ENCODE measurements at places on chromosomes 12 and 14.

GRCh38 chr12:47207340-47207717 lies 127.6 kb upstream of the AMIGO2 start:
- DNase-seq = no peak

DNA sequence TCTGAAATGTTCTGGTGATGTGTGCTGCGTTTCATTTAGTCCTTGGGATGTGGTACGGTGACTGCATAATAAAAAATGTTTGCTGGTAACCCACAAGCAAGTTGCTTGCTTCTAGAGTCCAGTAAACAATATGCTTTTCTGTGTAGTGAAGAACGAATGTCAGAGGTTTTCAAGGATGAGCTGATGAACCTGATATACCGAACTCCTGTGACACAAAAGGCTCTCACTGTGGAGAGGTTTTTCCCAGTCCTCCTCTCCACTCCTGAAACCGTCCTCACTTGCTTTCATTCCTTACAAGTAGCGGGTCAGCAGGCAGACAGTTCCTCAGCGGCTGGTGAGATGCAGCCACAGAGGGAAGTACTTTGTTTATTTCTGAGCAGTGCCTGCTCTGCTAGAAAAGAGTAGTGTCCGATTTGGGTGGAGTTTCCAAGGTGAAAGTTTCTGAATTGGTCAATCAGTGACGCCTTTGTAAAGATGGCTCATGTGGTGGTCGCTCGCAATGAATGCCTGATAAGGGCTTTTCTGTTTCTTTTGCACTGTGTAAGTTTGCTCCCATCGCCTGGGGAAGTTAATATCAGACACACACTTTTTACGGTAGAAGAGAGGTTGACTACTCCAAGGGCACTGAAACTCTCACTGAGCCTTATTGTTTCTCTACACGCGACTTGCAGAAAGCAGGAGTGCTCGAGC lies 3.0 kb downstream of the ETV6 start:
- no peak for DNase-seq

DNA sequence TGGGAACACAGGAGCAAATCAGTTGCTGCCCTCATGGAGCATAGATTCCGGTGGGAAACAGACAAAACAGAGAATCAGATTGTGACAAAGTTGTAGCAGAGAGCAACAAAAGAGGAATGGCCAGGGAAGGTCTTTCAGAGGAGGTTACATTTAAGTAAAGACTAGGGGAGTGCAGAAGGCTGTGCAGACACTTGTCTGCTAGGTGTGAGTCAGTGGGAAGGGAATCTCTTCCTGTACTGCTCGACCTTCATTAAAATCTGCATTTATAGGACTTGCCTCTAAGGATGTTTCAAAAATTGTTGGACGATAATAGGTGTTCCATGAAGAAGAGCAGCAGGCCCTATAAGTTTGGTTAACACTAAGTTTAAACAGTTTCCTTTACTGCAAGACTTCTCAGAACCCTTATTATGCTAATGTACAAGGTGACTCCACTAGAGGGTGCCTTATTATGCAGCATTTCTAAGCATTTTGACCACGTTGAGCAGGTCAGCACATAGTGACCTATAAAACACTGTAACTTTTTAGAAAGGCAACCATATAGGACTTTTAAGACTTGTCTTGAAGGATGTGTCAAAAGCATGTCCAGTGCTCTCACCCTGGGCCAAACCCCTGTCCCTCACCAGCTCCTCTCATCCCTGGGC lies 91.8 kb upstream of the RIC8B start:
- no peak for DNase-seq

GRCh38 chr12:53097564-53098353 lies at the start of gene IGFBP6:
Gene IGFBP6, plus strand, starts transcription at chr12:53097667. Its CDS starts 51 bp downstream, at chr12:53097718.
- DNase-seq = no peak

DNA sequence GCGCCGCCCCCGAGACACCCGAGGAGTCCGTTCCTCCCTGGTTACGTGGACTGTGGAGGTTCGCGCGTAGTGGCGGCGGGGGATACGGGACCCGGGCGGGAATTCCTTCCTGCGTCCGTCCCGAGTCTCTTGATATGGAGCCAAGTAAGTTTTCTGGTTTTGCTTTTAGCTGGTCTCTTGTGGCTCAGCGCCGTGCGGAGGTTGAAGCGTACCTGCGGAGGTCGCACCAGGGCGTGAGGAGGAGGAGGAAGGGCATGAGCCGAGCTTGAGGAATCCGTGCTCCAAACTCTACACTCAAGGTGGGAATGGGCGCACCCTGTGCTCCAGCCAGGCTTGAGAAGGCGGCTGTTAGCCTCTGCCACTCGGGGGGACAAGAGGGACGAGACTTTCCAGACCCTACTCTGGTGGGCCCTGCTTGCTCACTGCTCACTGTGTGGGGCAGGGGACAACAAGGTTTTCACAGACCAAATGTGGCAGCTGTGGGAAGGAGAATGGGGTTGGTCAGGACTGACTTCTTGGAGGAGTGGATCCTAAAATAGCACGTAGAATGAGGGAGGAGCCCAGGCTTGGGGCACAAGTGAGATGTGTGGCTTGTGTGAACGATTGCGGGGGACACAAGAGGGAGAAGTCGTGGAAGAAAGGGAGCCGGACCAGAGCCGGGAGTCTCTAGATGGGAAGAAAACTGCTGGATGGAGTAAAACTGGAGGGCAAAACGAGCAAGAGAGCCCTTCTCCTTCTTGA lies 577 bp downstream of the ATG101 start:
- no peak for DNase-seq

GRCh38 chr14:24266344-24267244 lies 3.6 kb upstream of the TGM1 start:
- no peak for DNase-seq

DNA sequence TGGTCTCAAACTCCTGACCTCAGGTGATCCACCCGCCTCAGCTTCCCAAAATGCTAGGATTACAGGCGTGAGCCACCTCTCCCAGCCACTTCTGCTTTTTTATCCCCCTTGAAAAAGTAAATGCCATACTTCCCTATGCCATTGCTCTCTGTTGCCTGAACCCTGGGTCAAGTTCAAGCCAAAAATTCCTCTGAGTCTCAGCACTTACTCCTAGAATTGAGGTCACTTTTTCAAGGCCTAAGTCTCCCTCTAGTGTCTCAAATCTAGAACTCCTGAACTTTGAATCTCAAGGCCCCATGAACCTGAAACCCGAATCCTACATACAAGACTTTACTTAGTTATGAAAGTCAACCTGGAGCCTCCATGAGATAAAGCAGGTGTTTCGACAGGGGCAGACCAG lies 1.4 kb upstream of the APOBEC1 start:
- DNase-seq = no peak

DNA sequence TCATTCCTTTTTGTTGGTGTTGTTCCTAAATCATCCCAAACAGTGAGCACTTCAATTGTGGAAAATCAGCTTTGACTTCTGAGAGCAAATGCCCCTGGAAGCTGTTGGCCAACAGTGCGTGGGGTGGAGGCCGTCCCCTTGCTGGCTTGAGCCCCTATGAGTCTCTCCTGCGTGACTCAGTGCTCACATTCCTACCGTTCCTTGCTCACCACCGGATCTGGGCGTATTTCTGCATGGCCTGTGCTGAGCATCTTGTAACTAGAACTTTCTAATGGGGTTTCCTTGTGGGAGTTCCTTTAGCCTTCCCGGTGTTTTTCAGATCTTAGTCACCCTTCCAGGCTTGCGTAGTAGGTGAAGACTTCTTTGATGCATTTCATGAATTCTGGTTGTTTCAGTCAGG lies 14.7 kb downstream of the SERPINA1 start:
- DNase-seq = no peak

- DNase-seq = no peak
Measured at GRCh38 chr12:16158050-16158449, 119.4 kb downstream of the SLC15A5 start.

GRCh38 chr12:131736446-131737149 lies 25.7 kb downstream of the SFSWAP start:
- DNase-seq = no peak

GRCh38 chr12:38919191-38919590 lies 13.8 kb upstream of the CPNE8 start:
- no peak for DNase-seq

GRCh38 chr14:72863216-72864006 lies 30.5 kb downstream of the DPF3 start:
- DNase-seq = no peak

- DNase-seq = no peak
Measured at GRCh38 chr14:49986343-49987014, 93.6 kb downstream of the ARF6 start.

- DNase-seq = no peak
Measured at GRCh38 chr12:1428671-1429070, 165.7 kb downstream of the FBXL14 start.

- DNase-seq = no peak
Measured at GRCh38 chr12:76244300-76244699, 103.9 kb downstream of the BBS10 start.

- no peak for DNase-seq
Measured at GRCh38 chr14:72523424-72524294, 370.2 kb downstream of the DPF3 start.

GRCh38 chr14:72060917-72061316 lies 128.7 kb downstream of the RGS6 start:
- DNase-seq = no peak

- no peak for DNase-seq
Measured at GRCh38 chr12:8123124-8123912, at the start of gene CLEC4A. Gene CLEC4A, plus strand, starts transcription at chr12:8123617. Its CDS starts 262 bp downstream, at chr12:8123879.

- DNase-seq = no peak
Measured at GRCh38 chr14:74567646-74568379, 44.2 kb downstream of the LTBP2 start.

DNA sequence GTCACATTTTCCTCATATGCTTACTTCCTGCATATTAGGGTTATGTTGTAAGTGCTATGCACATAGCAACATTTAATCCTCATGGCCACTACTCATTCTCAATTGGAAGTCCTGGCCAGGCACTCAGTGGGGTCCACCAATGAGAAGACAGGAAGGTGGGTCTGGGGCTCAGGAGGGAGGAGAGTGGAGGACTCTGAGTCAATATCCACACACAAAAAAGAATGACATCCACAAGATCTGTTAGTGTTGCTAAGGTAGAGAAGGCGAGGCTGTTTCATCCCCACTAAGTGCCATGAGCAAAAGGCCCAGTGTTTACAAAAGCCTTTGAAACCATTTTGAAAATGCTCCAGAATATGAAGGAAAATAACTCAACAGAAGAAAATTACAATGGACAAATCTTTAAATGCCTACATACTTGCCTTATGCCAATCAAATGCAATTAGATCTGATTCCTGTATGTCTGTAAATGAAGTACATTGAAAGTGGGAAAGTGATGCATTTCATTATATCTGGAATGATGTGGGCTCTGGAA lies 53.9 kb downstream of the EID3 start:
- DNase-seq = no peak

- DNase-seq = no peak
Measured at GRCh38 chr12:69052613-69053408, 119.8 kb upstream of the CPM start.

DNA sequence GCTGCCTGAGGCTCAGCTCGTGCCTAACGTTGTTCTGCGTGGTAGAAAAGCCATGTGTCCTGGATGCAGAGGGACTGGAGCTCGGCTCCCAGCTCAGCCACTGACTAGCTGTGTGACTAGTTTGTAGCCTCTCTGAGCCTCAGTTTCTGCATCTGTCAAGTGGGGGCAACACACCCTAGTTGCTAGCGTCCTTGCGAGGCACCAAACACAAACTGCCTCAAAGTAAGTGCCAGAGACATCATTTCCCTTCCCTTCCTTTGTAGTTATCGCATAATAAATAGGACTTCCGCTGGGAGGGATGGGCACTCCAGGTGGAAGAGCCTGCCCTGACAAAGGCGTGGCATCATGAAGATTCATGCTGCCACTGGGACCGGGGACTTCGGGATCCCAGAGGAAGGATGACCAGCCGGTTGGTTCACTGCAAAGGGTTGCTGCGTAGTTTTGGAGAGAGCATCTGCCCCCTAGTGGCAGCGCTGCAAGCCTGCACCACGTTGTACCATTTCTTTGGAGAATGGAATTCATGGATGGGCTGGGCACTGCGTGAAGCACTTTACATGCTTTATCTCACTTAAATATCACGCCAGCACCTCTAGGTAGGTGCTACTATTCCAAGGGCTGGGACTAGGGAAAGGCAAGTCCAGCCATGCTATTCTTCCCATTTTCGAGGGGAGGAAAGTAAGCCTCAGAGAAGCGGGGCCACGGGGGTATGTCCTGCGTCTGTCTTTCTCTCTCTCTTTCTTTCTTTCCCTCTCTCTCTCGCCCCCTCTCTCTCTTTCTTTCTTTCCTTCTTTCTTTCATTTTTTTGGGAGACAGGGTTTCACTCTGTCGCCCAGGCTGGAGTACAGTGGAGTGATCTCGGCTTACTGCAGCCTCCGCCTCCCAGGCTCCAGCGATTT lies 4.6 kb downstream of the CCDC197 start:
- peak; percentile 31 for DNase-seq

- no peak for DNase-seq
Measured at GRCh38 chr12:72057330-72057914, 118.8 kb downstream of the TPH2 start.

All from stimulated activated CD8-positive, alpha-beta memory T cell treated with anti-CD3 and anti-CD28 coated beads, Interleukin-7, amount 100 ng/mL, for 1 hour (primary cell).